Fibroblast of skin of scalp (primary cell): ENCODE measurements at places on chromosomes 11 and 22.

DNA sequence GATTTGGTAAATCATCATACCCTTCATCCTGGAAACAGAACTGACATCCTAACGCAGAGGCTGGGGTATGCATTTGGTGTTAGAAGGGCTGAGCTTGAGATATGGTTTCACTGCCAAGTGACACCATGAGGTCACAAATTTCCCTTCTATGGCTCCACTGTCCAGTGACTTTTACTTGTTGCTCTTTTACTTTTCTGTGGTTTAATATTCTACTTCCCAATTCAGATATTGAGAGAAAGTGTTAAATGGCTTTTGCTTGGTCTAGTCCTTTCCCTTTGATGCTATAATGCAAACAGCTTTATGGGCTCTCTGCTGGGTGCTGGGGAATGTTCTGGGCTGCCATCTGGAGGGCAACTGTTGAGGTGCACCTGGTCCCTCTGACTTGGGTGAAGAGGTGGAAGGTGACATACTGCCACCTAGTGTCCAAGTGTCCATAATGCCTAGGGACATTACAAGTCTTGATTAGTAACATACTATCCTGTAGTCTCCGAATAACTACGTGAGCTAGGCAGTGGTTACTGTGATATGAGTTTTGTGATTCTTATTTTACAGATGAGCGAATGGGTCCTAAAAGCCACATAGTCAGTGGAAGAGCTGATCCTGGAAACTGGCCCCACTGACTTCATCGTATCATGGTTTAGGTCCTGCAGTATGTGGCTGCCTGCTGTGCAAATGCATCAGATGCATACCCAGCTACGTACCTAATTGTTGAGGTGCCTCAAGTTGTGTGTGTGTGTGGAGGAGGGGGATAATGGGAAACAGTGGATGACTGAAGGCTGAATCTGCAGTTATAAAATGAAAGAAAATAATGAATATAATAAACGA lies 149.1 kb upstream of the RAG2 start:
- peak; percentile 90 for DNase-seq

DNA sequence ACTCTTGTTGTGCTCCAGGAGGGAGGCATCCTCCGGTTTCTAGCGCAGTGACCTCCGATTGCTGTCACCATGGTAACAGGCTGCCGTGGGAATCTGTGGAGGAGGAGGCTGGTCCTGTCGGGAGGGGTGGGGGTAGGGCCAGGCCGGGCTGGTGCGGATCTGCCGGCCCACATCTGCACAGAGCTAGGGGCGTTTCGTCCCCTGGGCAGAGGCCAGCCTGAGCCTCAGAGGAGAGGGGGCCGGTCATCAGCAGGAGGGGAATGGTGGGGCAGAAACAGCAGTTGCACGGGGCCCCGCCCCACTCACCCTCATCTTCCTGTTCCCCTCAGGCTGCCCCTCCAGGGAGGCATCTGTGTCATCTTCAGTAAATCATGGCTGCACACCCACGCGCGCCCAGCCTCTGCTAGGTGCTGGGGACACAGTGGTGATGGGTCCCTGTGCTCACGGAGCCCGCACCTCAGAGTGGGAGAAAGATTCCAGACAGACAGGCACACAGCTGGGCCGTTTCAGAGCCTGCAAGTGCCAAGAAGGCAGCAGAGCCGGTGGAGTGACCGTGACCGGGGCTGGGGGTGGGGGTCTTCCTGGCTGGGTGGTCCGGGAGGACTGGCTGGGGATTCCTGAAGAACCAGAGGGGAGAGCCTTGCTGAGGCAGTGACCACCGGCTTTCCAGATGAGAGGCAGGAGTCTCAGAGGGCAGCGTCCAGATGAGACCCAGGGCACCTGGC lies 120.5 kb downstream of the CACNA1I start:
- peak; percentile 3 for DNase-seq

DNA sequence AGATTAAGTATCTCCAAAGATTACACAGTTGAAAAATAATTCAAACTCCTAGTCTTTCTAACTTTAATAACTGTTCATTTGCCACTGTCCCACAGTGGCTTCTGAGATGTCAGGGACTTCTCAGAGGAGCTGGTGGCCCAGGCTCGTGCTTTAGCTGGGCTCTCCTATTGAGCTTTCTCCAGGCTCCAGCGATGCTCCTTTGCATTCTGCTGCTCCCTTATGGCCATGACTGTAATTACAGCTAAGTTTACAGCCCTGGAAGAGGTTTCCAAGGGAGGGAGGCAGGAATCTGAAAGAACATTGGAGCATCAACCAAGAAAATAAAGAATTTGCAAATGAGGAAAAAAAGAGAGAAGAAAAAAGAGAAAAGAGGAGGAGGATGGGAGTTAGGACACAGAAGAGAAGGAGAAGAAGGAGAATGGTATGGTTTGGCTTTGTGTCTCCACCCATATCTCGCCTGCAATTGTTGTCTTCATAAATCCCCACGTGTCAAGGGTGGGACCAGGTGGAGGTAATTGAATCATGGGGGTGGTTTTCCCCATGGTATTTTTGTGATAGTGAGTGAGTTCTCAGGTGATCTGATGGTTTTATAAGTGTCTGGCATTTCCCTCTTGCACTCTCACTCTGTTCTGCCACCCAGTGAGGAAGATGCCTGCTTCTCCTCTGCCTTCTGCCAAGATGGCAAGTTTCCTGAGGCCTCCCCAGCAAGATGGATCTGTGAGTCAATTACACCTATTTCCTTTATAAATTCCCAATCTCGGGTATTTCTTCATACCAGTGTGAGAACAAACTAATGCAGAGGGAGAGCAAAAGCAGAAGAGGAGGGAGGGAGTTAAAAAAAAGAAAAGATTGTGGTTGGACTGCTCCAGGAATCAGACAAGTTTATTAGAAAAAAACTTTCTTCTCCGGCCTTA lies 857.0 kb downstream of the KCNA4 start:
- peak; percentile 84 for DNase-seq

- no peak for DNase-seq
Observed at GRCh38 chr22:19197997-19198865, 19.7 kb upstream of the SLC25A1 start.

DNA sequence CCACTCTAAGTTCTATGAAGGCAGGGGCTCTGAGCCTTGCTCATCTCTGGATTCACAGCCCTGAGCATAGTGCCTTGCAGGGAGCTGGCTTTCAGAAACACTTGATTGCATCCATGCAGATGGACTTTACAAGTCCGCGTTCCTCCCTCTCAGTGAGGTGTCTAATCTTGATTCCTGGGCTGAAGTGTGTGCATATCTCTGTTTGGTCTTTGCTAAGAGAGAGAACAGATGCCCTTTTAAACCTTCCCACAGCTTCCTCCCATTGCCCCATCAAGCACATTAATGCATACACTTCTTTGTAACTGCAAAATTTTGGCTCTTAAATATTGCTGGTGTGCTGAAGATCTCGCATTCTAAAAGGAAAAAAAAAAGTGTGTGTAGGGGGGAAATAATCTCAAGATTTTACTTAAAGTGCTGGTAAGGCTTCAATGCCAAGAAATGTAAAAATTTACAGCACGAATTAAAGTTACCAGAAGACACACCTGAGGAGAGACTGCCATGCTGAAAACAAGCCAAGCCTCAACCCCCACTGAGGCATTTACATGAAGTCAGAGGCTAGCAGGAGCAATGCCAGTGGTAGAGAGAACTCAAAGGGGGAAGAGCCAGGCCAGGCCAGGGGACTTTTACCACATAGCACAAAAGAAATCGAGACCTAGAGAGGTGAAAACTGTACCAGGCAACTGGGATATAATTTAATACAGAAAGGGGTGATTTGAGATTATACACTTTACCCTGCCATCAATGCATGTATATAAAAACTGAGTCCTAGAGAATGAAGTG lies 492.1 kb downstream of the SOX6 start:
- no peak for DNase-seq

- DNase-seq: no peak
Observed at GRCh38 chr11:19683141-19683805, 29.4 kb upstream of the NAV2 start.

DNA sequence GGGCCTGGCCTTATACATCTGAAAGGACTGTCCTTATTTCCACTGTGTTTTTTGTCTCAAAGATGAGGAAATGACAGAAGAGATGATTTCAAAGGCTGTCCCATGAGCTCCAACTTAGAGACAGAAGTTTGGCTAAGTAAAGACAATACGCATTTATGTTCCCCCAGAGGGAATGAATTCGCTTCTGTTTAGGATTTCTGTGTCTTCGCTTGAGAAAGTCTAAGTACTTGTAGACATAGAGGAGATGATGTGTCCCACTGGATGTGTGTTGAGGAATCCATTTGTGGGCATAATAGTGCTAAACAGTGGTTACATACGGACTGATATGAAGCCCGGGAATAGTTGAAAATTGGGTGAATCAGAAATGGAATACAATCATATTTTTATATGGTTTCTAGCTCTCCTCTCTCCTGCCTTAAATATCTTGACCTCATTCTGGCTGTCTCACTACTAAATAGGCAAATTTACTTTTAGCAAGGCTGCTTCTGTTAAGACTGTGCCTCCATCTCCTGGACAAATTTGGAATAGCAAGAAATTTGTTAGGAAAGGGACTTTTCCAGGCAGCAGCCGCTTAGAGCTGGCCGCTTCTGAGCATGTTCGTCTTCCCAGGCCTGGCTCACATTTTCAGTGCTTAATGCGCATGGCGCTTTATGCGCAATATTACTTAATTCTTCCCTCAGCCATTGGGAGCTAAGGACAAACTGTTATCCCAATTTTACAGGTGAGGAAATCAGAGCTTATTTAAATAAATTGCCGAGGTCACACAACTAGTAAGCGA lies 1.9 kb upstream of the PEX26 start:
- DNase-seq: peak; percentile 88

DNA sequence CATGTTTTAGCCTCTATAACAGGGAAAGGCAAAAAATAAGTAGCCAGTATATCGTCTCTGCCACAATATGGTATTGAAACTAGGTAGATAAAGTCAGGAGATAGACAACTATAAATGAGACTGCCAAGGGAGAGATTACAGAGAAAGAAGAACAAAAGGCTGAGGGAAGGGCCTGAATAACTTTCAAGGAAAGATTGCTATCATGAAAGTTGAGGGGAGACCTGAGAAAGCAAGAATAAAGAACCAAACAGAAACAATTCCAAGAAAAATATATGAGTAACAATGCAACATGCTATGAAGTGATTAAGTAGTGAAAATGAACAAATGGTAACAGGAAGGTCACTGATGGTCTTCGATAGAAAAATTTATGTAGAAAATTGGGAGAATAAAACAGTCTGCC lies 690.1 kb downstream of the METTL15 start:
- DNase-seq: no peak

DNA sequence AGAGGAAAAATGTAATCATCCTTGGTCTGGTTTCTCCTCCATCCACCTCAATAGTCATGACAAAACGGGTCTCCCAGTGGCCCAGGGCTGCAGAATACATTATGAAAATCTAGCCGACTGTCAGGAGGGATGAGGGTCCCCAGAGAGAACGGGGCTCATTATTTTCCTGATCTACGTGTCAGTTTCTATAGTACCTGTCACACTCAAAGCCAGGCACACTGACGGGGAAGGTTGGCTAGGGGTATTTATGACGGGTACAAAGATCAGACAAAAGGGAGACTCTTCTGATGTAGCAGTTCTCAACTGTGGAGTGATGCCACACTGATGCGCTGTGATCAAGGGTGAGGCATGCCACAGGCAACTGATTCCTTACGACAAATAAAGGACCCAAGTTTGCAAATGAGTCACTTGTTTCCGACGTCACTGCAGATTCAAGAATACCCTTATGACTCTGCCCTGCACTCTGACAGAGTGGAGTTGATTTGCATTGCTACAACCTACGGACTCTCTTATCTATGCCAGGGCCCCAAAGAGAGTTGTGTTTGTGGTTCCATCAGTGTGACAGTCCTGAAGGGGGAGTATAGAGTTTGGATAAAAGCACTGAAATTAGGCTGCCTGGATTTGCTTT lies 188.2 kb upstream of the TBCEL start:
- DNase-seq: no peak

DNA sequence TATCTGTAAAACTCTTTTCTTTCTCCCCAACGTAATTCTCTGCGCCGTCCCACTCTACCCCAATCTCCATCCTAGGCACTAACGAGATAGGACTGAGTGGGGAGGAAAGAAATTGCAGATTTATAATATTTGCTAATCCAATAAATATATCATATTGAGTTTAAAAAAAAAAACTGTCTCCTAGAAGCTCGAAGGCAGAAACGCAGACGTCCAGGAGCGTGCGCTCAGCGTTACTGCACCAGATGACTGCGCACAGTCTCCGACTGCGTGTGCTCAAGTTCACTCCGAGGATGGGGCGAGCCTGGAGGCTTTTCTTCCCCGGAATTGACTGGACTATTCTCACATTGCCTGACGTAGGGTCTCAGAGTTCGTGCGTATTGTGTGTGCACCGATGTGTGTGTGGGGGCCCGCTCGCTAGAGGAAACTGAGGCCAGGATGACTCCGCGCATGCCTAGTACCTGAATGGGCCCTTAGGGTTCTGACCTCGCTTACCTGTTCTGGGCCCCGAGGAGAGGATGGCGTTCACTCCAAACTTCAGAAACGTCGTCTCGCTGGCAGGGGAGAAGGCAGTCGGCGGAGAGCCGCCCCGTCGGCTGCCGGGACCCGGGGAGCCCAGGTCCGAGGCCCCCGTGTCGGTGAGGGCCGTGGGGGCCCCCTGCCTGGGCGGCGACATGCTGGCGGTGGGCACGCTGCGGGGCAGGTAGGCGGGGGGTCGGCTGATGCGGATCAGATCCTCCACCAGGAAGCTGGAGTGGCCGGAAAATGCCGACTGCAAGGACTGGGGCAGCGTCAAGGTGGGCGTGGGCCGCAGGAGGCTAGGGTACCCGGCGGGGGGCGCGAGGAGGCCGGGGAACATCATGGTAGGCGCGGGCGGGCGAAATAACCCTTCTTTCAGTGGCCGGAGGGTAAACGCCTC lies 551 bp downstream of the DBX1 start:
- no peak for DNase-seq

DNA sequence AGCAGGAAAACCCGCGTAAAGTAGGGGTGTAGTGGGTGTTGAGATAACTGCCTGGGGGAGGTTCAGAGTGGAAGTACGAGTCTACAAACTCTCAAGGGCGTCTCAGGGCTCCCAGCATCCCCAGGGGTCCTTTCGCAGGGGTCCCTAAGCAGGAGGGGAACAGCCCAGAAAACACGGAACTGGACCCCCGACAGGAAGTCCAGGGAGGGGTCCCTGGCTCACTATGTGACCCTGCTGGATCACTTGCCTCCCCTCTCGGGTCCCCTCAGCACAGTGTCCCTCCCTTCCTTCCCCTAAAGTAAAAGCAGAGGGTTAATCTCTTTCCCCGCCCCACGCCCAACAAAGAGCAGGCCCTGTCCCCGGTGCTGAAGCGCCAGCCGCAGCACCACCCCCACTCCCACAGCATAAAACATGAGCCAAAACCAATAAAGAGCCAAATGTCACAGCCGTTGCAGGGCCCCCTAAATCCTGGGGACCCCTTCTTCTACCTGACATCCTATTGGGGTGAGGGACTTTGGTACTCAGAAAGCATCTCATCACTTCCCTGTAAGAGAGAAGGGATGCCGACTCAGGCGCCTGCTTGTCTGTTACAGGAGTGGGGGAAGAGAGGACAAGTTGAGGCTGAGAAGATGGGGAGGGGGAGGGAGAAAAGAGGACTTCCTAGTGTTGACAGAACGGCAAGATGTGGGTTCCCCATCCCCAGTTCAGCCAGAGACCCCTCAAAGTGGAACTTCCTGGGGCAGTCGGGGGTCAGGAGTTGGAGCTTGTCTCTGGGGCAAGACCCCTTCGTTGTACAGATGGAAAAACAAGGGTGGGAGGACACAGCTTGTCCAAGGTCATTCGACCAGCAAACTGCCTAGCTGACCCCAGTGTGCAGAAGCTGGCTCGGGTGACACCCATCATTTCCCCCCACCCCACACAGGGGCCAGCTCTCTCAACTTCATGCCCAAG lies 1.4 kb upstream of the NEFH start:
- no peak for DNase-seq
